ENCODE measurements at places on chromosomes 2 and 18. TPM values are rescaled to one million over a fixed set of nuclear protein-coding genes. Genes with fewer than 3 reads are reported as not detected.

Gene KCNG2
- not detected for total RNA-seq

- no peak for ATAC-seq
Measured at GRCh38 chr2:218811382-218811781, 20.2 kb downstream of the PRKAG3 start.

GRCh38 chr2:11750917-11751316, 4.5 kb downstream of the LPIN1 start:
- no peak for ATAC-seq

DNA sequence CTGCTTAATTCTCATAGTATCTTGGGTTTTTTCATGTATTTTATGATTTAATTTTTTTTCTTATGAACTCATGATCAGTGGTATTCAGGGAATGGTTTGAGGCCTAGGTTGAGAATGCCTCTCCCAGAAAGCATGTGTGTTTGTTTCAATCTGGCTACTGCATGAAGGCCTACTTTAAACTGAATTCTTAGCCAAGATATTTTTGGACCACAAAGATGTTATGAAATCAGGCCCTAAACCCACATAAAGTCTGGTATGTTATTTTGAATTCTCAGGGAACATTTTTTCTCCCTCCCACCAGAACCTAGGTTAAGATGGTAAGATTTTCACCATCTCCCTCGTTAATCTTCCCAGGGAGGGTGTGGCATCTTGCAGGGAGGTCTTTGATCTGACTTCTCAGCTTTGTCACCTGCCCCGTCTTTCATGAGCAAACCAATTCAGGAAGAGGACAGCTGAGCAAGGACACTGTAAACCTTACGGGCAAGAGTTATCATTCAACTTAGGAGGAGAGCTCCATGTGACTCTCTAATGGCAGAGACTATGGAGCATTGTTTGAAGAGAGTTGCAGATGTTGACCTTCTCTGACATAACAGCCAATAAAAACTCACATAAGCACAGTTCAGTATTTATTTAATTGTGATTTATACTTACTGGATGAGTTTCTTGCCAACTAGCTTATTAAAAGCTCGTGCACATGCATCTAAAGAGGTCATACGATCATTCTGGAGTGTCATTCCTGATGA, 21.3 kb upstream of the ACKR3 start:
- ATAC-seq, result peak; percentile 43
